EL (cell line): ENCODE measurements at places on chromosomes 3 and 15.
A peak's percentile ranks its signal among the peaks of the same experiment; 100 is the strongest.

- no peak for DNase-seq
Measured at GRCh38 chr3:190601622-190602021, 87.7 kb downstream of the IL1RAP start.

DNA sequence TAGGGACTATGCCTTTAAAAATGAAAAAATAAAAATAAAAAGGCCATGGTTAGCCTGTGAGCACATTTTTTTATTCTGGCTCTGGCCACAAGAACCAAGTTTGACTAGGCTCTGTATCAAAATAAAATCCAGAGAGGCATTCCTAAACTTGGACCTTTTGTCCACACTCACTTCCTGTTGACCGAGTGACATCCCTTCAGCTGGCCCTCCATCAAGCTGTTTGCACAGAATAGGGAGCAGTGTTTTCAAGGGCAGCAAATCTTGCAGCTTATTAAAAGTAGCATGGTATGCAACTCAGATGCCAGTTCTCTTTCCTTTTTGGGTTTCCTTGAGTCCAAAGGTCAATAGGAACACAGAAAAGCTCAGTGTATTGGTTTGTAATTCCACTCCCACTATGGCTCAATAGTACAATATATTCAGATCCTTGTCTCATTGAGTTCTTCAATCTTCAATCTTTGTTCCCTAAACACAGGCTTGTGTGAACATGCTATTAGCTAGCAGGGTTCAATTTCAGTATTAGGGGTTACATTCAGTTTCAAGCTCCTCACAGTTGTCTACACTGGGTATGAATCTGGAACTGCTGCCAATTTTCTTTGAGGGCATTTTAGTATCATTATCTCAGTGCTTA lies 244.5 kb downstream of the RBMS3 start:
- peak; percentile 41 for DNase-seq

GRCh38 chr3:12235691-12236090 lies 53.2 kb upstream of the PPARG start:
- peak; percentile 24 for DNase-seq

DNA sequence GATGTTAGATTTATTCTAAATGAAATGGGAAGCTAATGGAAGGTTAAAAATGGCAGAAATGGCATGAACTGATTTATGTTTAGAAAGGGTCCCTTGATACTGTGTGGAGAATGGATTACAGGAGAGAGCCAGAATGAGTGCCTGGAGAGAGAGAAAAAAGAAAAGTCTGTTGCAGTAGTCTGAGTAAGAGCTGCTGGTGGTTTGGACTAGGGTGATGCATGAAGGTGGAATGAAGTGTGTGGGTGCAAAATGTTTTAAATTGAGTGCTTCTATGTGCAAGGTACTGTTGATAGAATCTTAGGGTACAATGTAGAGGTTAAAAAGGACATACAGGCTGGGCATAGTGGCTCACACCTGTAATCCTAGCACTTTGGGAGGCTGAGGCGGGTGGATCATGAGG lies 11.4 kb upstream of the MGA start:
- peak; percentile 62 for DNase-seq

DNA sequence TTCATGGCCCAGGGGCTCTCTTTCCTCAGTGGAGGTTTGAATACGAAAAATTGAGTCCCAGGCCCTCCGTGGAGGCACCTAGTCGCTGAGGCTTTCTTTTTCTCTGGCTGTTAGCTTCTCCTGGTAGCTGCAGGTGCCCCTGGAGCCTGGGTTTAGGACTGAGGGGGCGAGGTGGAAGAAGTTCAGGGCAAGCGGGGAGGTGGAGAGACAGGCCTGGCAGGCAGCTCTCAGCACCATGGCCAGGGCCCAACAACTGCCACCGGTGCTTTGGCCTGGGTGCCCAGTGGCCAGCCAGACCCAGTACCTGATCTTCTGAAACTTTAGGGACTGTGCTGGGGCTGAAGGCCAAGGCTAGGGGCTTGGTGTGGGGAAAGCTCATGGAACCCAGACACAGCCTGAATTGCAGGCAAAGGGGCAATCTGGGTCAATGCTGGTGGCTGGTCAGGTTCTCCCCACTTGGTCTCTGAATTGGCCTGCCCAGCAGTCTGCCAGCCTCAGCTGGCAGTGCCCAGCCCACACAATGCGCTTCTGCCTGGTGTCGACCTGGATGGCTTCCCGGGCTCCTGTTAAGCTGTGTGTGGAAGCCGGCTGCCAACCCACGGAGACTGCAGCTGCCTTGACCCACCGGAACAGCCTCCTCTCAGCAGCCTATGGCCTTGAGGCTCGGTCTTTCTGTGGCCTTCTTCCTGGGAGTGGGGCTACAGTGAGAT lies 30.3 kb upstream of the POLG start:
- no peak for DNase-seq

GRCh38 chr15:64800476-64800875 lies 25.0 kb downstream of the PIF1 start:
- DNase-seq: no peak

DNA sequence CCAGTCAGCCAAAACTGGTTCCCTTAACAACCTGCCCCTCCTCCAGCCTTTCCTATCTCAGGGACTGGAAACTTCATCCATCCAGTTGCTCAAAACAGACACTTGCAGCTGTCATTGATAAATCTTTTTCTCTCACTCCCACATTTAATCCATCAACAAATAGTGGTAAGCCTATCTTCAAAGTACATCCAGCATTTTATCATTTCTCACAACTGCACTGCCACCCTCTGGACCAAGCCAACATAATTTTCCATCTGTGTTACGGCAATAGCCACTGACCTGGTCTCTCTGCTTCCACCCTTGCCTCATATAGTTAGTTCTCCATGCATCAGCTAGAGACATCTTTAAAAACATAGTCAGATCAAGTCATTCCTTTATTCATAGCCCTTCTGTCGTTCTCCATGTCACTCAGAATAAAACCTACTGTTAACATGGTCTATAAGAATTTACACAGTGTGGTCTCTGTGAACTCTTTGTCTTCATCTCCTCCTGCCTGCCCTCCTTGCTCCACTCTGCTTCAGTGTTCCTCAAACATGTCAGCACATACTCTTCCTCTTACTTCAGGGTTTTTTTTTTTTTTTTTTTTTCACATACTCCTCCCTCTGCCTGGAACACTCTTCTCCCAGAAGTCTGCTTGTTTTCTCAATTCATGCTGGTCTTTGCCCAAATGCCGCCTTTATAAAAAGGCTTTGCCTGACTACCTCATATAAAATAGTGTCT lies 102.5 kb upstream of the COL6A5 start:
- DNase-seq: no peak

- no peak for DNase-seq
Measured at GRCh38 chr15:77642793-77643430, 10.2 kb upstream of the LINGO1 start.

GRCh38 chr3:125116311-125117080 lies 60.7 kb upstream of the HEG1 start:
- DNase-seq: peak; percentile 90

- no peak for DNase-seq
Measured at GRCh38 chr3:141080431-141080830, 29.3 kb downstream of the SPSB4 start.

DNA sequence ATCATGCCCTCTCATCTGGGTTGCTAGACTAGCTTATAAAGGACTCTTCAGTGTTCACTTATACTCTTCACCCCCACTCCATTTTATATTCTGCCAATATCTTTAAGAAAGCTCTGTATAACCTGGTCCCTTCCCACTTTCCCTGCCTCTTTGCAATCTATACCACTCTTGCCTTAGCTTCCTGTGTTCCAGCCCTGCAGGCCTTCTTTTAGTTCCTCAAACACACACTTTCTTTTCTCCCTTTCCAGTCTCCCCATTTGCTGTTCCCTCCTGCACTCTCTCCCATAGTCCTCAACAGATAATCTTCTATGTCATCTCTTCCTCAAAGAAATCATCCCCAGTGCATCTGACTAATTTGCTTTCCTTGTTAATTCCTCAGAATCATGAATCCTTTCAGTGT lies 28.7 kb downstream of the SENP8 start:
- no peak for DNase-seq

DNA sequence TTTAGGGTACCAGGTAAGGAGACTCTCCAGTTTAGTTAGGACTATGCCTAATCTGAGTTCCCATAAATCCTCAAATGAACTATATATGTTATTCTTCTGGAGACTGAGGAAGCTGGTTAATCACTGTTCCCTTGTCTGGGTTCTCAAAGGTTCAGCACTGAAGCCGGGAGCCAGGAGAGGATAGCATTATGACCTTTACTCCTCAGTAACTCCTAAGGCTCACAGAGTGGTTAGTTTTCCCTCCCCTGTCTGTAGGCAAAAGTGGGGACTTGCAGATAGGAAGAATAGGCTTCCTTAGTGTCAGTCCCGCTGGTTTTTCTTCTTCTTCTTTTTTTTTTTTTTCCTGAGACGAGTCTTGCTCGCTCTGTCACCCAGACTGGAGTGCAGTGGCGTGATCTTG lies 50.4 kb downstream of the CRTC3 start:
- no peak for DNase-seq

- peak; percentile 34 for DNase-seq
Measured at GRCh38 chr3:122146466-122146865, 37.0 kb upstream of the CASR start.

DNA sequence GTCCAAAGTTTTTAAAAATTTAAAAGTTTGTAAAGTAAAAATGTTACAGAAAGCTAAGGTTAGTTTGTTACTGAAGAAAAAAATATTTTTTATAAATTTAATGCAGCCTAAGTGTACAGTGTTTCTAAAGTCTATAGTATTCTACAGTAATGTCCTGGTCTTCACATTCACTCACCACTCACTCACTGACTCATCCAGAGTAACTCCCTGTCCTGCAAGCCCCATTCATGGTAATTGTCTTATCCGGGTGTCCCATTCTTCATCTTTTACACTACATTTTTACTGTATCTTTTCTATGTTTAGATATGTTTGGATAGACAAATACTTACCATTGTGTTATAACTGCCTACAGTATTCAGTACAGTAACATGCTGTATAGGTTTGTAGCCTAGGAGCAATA lies 36.7 kb upstream of the ATP10A start:
- no peak for DNase-seq

DNA sequence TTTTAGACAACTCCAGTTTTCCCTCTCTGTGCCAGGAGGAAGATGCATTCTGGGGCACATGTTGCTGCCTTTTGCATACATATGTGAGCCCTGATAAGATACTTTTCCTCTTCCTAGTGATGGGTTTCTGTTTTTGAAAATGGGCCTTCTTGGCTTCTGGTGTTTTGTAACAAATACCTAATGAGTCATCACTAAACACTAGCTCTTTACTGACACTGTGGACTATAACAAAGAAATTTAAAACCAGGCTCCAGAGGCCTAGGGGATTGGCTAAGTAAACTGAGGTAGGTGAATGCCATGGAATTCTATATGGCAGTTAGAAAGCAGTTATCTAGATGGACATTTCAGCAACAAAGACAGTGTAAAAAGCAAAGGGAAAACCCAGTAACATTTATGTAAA lies 93.4 kb upstream of the NR2E3 start:
- peak; percentile 35 for DNase-seq

- peak; percentile 90 for DNase-seq
Measured at GRCh38 chr15:80934761-80935221, 54.8 kb downstream of the MESD start.

- DNase-seq: peak; percentile 78
Measured at GRCh38 chr15:50227076-50227475, 38.5 kb downstream of the HDC start.

DNA sequence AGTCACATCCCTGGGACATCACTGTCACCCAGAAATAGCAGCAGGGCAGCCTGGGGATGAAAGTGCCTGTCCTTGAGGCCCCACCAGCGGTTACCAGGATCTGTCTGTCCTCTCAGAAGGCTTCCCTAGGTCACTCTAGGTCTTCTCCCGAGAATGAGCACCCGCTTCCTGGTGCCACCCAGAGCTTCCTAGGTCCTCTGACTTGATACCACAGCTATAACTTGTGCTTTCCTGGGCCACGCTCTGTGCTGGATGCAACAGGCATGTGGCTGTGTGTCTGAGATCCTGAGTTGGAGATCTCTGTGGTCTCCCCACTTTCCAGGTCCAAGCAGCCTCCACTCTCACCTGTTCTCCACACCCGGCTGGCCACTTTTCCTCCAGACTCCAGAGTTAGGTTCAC lies 25.8 kb downstream of the ARNT2 start:
- no peak for DNase-seq

DNA sequence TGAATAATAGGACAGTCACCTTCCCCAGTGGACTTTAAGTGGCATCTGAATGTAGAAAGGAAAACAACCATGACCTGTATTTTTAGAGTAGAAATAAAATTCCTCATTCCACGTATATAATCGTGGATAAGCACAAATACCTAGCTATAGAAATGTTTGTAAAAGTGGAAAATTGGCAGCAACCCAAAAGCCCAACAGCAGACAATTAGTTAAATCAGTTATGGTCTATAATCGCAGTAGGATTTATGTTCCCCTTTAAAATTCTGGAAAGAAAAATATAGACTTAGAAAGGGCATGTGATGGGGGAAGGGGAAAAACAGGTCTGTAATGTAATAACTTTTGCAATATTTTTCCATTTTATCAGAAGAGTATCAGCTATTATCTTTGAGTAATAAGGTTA lies 241.9 kb upstream of the ST8SIA2 start:
- no peak for DNase-seq

DNA sequence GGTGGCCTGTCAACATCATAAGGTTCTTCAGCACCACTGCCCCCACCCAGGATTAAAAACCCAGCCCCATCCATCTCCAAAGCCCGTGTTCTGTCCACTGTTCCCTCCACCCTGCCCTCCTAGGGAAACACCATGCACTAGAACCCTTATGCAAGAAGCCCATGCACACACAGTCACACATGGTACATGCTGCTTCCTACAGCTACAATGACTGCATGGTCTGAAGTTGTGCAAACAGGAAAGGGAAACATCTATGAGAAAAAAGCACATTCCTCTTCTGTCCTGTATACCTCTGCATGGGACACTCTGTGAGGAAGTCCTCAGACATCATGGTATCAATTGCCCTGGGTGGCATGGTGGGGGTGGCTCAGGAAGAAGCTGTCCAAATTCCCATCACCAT lies 108.6 kb upstream of the MRPS22 start:
- no peak for DNase-seq

DNA sequence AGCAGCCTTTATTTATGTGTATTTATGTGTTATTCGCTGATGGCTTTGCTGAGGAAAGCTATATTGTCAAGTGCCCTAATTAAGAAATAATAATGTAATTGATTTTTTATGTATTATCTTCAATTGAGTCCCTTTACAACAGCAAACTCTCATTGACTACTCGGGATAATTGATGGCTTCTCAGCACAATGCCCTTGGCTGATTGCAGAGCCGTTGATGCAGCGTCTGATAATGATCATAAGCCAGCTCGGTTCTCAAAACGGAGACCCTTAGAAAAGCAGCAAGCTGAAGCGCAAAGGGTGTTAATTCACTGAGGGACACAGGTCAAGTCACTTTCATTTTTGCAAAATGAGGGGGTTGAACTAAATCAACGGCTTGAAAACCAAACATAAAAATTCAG lies 357.1 kb upstream of the KCNH8 start:
- DNase-seq: no peak

- peak; percentile 26 for DNase-seq
Measured at GRCh38 chr15:33865416-33865815, 102.9 kb upstream of the CHRM5 start.

DNA sequence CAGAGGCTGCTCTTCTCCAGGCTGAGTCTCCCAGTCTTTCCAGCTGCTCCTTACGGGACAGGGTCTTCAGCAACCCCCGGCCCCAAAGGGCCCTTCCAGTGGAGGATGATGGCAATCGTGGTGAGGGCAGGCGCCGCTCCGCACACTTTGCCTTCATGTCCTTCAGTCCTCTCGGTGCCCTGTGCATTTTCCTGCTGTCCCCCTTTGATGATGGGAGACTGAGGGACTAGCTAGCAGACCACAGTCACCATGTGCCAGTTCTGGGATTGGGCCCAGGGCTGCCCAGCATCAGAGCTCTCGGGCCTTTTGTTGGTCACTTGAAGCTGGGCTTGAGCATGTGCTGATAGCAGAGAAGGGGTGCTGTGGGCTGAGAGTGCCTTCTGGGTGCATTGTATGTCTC lies 8.8 kb upstream of the TXNRD3 start:
- no peak for DNase-seq
